ENCODE measurements at places on chromosomes 2 and 18. TPM values are rescaled to one million over a fixed set of nuclear protein-coding genes. Genes with fewer than 3 reads are reported as not detected.

The TEKT4 gene
- not detected for total RNA-seq

The FOXI3 gene
- not detected for total RNA-seq

The ASPRV1 gene
- 0.33 TPM for total RNA-seq

The LAMA3 gene
- 6.5 TPM for total RNA-seq

The CLEC4F gene
- total RNA-seq, result not detected

The MAL gene
- total RNA-seq, result not detected

The ATP6V1B1 gene
- total RNA-seq, result not detected

The ILKAP gene
- total RNA-seq, result 21.7 TPM

The L3MBTL4 gene
- total RNA-seq, result 0.33 TPM

The IKZF2 gene
- total RNA-seq, result 2.9 TPM

The OSR1 gene
- total RNA-seq, result not detected

The RESP18 gene
- total RNA-seq, result not detected

The HS1BP3 gene
- total RNA-seq, result 28.5 TPM

The KCNE4 gene
- total RNA-seq, result under 0.01 TPM

The DNAH7 gene
- total RNA-seq, result under 0.01 TPM

The DAPL1 gene
- total RNA-seq, result not detected

The MYL1 gene
- total RNA-seq, result not detected

All from vein endothelial cell (primary cell).